Stimulated activated CD4-positive, alpha-beta T cell treated with anti-CD3 and anti-CD28 coated beads, Interleukin-4, amount 100 ng/mL, for 4 hours (primary cell): ENCODE measurements at places on chromosomes 16 and 17.

- DNase-seq: no peak
These were observed 221.6 kb upstream of the DYNLRB2 start for GRCh38 chr16:80319181-80319580.

- no peak for DNase-seq
These were observed 150.8 kb downstream of the SOX9 start for GRCh38 chr17:72271603-72272002.

GRCh38 chr17:40014375-40014980 lies 762 bp upstream of the CSF3 start:
- DNase-seq: no peak

DNA sequence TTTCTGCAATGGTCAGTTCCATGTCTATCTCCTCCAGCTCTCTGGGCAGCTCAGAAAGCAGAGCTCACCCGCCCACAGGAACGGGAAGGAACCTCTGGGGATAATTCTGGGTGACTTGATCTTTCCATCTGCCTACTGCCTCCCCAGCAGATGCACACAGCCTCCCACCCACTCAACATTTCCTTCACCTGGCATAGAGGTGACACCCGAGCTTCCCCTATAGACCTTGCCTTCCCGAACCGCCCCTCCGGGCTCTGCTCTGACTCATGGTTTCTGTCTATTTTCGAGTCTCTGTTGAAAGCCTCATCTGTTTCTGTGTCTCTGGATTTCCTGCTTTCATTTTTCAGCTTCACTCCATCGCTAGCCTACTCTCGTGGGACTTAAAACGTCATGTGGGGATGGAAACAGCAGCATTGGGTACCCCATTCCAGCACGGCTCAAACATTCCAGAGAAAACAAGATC lies 11.4 kb downstream of the GGA3 start:
- peak; percentile 69 for DNase-seq

DNA sequence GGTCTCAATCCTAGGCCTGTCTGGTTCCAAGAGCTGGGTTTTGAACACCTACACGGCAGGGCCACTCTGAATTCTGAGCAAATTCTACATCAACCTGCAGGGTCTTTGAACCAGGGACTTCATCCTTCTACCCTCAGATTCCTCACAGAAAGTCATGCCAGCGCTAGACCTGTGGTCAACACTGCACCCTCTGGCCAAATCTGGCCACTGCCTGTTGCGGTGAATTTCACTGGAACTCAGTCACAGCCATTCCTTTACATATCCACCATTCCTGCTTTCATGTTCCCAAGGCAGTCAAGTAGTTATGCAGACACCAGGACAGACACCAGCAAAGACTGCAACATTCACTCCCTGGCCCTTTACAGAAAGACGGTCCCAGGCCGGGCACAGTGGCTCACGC lies 144.6 kb downstream of the C16orf95 start:
- DNase-seq: no peak

- DNase-seq: peak; percentile 12
These were observed 6.9 kb downstream of the IGFBP4 start for GRCh38 chr17:40450175-40450574.

DNA sequence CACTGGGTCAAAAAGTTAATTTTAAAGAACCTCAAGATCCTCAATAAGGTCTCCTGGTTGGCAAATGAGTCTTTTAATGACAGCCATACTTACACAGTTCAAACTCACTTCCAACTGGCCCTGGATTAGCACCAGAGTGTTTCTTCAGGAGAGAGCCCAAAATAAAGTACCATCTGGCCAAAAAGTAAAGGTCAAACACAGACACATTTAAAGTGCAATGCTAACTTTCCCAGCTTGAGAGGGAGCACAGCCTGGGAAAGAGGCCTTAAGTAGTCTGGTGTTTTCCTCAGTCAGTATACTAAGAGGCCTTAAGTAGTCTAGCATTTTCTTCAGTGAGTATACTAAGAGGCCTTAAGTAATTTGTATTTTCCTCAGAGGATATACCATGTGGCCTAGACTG lies 46.6 kb upstream of the ERN1 start:
- no peak for DNase-seq

DNA sequence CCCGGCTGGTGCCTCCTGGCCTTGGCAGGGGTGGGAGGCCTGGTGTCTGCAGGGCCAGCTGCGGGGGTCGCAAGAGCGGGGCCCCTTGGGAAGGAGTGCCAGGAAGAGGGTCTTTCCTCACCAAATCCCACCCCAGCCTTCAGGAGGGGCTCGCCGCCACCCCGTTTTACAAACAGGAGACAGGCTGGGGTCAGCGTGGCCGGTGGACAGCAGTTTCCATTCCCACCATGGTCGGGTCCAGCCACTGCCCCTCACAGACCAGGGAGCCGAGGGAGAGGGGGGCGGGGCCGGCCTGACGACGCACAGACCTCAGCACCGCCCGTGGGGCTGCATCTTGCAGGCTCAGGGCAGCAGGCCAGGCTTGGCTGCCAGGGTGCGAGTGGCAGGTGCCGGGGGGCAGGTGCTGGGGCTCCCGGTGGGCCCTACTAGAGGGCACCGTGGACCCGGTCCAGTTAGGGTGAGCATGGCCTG lies 7.6 kb downstream of the CBFA2T3 start:
- no peak for DNase-seq

- peak; percentile 75 for DNase-seq
These were observed 15.2 kb downstream of the GALK1 start for GRCh38 chr17:75749545-75750389.

DNA sequence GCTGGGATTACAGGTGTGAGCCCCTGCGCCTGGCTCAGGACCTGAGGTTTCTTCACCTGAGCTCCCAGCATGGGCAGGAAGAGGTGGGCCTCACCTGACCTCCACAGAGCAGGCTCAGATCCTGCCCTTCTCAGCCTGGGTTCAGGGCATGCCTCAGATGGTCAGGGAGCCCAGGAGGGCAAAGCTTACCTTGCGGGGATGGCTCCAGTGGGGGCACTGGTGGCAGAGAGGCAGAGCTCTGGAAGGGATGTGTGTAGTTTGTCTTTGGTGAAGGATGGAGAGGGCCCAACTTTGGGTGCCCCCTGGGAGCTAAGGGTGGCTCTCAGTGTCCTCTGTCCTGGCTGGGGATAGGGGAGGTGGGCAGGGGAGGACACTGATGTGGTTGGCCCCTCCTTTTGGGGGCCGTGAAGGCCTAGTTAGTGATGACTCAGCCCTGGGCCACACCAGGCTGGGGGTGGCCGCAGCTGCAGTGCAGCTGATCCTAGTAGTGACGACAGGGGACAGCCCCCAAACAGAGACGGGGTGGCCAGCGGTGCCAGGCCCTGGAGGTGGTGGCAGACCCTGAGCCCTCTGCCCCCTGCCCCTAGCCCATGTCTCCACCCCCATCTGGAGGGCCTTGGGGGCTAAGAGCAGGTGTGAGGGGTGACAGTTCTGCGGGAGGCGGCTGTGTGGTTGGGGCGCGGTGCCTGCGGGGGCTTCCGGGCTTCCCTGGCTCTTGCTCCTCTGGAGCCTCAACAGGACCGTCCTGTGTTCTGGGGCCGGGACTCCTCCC lies 5.8 kb downstream of the NHERF2 start:
- DNase-seq: no peak

GRCh38 chr16:56047307-56048234 lies 143.7 kb upstream of the GNAO1 start:
- no peak for DNase-seq

GRCh38 chr16:4182581-4183236 lies 59.2 kb downstream of the SRL start:
- no peak for DNase-seq

- no peak for DNase-seq
These were observed 18.1 kb downstream of the ATMIN start for GRCh38 chr16:81053761-81054160.

- no peak for DNase-seq
These were observed 845 bp upstream of the NAT9 start for GRCh38 chr17:74776990-74777389.

GRCh38 chr17:76264425-76264754 lies 758 bp upstream of the UBALD2 start:
- DNase-seq: no peak

- no peak for DNase-seq
These were observed 73.6 kb downstream of the PPM1E start for GRCh38 chr17:58829172-58829637.

GRCh38 chr16:87569601-87570571 lies 32.4 kb upstream of the JPH3 start:
- DNase-seq: no peak

DNA sequence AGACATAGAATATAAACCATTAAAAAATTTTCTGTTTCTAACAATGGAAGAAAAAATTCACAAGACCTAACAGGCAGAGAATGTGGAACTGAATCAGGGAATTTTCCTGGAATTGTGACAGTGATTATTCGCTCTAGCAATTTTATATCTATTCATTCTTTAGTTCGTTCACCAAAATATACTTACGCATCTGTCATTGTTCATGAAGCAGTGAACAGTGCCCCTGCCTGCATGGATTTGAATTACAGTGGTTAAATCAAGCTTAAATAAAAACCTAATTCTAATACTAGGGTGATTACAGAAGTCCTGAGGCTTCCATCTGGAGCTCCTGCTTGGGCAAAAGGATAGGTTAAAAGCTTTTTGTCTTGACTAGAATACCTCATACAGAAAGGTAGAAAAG lies 48.6 kb downstream of the ABCA8 start:
- no peak for DNase-seq

DNA sequence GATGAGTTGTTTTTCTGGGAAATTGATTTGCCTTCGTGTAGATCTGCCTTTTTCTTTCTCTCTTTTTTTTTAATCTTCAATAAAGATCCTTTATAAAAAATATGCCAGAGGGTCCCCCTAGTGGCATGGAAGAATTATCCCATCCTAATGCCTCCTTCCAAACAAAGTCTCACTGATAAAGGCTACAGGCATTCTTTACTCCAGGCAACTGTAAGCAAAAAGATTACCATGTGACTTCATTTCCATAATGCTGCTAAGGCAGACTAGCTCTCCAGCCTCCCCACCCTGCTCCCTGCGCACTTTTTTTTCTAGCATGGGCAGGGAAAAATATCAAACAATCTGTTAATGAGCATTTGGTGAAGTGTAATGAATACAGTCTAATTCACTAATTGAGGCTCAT lies 220.2 kb upstream of the CDH8 start:
- no peak for DNase-seq

- DNase-seq: no peak
These were observed 7.2 kb downstream of the EFCAB5 start for GRCh38 chr17:29948448-29949215.

DNA sequence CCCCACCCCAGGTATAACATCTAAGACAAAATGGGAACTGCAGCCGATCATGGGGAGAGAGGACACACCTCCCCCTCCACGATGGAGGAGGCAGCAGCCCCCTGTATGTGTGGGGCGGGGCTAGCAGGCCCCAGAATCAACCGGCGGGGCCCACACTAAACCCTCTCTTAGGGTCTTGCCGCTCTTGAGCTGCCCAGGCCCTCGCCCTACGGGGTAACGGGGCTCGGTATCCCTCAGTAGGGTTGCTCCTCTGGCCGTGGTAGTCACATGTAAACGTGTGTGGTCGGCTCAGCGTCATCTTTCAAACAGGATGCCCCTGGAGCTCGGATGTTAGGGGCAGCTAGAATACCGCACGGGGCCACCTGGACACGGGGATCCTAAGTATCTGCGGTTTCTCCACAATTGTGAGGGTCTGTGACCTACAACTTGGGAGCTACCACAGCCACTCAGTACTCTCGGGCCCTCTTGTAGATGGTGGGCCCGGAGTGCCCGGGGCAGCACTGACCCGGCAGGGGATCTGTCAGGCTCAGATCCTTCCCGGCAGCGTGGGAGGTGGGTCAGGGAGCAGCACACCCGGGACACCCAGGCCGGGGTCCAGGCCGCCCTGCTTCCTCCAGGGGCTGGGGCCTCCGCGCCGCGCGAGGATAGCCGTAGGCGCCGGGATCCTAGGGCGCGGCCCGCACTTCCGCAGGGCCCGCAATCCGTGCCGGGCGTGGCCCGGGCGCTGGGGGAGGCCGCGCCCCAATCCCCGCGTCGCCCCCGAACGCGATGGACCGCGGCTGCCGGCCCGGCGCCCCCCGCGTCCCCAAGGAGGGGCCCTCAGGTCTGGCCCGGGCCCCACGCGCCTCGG lies 781 bp downstream of the ARHGDIA start:
- peak; percentile 32 for DNase-seq

DNA sequence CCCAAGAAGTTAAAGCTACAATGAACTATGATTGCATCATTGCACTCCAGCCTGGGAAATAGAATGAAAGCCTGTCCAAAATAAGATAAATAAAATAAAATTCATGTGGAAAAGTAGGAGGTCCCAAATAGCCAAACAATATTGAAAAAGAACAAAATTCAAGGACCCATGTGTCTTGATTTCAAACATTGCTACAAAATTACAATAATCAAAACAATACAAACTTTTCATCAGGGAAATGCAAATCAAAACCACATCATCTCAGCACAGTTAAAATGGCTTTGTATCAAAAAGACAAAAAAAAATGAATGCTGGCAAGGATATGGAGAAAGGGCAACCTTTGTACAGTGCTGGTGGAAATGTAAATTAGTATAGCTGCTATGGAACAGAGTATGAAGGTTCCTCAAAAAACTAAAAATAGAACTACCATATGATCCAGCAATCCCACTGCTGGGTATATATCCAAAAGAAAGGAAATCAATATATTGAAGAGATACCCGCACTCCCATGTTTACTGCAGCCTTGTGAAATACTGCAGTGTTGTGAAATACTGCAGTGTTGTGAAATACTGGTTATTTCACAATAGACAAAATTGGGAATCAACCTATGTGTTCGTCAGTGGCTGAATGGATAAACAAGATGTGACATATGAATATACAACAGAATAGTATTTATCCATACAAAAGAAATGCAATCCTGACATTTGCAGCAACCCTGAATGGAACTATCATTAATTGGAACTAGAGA lies 24.5 kb upstream of the ZNF287 start:
- no peak for DNase-seq

DNA sequence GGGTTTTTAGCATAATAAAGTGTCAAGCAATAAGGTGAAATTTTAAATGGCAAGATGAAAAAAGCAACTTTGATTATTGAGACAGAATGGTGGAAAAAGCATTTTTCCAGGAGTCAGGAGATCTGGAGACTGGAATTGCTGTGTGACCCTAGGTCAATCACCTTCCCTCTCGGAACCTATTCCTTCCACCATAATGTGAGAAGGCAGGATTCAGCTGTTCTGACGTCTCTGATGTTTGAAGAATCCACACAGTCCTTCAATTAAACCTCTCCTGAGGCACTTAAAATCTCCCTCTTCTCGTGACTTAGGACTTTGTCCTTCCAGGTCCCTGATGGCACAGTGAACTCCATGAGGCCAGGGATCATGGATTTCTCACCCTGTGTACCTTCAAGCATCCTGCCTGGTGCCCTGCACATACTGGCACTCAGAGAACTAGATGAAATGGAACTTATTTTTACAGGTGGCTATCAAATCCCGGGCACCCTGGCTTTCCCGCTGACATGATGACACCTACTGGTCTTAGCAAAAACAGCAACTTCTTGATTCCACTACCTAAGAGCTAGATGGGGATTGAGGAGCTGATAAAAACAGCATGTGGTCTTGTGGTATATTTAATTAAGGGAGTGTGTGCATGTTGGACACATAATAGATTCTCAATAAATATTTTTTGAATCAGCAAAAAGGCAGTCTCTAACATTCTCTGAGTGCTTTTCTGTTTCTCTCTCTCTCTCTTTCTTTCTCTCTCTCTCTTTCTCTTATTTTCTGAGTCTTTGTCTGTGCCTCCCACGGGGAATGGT lies 2.3 kb upstream of the CCDC182 start:
- peak; percentile 20 for DNase-seq

- DNase-seq: no peak
These were observed 21.5 kb upstream of the EEF2K start for GRCh38 chr16:22184615-22184968.
